GM12864 (cell line): ENCODE measurements at places on chromosomes 2 and 18.
A peak's percentile ranks its signal among the peaks of the same experiment; 100 is the strongest.

GRCh38 chr2:155703917-155704316 lies 628.6 kb downstream of the NR4A2 start:
- no peak for DNase-seq

DNA sequence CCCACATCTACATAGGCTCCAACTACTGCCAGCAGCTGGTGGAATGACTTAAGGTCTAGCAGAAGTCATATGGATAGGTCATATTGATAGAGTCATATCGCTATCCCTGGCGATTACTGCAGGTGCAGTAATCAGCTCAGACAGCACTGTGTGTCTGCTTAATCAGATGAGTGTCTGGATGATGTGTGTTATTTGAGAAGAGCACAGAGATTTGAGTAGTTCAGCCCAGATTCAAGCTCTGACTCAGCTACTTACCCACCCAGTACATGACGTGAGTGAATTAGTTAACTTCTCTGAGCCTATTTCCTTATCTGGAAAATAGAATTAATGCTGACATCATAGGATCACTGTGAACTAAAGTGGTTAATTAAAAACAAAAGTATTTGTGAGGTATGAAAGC lies 78.9 kb downstream of the EHD3 start:
- DNase-seq = no peak

DNA sequence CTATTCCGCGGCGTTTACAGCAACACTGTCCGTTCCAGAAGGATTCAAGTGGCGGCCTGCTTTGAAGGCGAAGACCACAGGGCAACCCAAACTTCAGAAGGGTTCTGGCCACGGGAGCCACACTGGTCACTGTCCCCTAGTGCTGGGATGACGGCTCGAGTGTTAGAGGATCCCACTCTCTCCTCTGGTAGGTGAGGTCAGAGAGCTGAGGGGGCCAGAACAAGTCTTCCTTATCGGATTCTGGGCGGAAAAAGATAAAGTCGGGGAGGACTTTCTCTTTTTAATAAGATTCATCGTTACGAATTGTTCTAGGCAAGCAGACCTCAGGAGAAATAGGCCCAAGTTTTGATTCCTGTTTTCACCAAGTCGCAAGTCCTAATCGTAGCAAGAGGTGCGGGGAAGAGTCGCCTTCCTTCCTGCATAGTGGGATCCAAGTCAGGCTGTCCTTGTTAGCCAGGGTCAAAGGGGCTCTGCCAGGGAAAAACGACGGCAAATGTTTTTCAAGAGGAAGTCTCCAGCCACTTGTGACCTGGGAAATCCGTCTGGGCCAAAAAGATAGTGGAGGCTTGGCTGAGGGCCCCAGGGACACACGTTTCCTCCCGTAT lies 864 bp upstream of the MYL12A start:
- no peak for DNase-seq

DNA sequence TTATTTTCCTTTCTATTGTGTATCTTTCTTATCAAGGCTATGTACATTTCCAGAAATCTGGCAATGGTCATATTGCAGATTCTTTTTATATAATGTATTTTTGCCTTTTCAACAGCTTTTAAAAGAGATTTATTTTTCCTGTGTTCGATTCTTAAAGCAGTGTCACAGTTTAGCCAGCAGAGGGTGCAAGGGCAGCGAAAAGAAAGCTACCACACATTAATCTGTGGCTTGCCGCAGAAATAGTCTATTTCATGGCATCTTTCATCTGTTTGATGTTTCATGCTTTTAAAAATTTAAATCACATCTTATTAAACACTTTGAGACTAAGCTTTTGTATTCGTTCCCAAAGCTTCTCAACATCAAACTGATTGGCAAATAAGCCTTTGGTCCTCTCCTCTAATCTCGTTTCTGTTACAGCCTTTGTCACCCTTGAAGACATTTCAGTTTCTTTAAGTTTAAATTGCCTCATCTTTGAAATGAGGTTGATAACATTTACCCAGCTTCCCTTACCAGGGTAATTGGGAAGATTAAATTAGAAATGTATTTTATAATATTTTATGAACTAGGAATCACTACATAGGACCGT lies 73.3 kb downstream of the PIK3C3 start:
- DNase-seq = no peak

DNA sequence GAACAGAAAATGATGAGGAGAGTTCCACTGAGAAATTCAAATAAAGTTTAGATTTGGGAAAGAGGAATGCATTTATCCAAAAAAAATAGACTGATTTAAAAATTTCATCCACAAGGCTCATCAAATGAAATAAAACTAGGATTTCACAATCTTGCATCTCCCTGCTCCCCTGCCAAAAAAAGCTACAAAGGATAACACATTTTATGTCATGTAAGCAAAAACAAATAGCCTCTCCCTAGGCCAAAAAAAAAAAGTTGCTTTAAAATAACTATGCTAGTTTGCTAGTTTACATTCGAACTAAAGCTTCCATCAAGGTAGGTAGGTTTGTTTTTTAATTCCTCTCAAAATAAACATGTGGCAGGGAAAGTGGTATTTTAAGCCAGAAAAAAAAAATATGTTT lies 465.5 kb upstream of the ID2 start:
- DNase-seq = no peak

DNA sequence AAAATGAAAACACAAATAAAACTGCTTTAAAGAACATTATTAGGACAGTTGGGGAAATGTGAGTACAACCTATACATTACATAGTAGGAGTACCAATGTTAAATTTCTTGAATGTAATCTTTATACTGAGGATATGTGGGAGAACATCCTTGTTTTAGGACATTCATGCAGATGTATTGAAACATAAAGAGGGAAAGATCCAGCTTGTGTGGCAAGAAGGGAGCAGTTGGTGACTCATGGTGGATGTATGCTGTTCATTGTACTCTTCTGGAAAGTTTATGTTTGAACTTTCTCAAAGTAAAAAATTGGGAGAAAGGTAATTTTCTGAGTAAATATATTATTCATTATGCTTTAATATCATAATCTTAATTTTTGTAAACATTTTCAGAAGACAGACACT lies 132.1 kb upstream of the DLGAP1 start:
- DNase-seq = no peak

DNA sequence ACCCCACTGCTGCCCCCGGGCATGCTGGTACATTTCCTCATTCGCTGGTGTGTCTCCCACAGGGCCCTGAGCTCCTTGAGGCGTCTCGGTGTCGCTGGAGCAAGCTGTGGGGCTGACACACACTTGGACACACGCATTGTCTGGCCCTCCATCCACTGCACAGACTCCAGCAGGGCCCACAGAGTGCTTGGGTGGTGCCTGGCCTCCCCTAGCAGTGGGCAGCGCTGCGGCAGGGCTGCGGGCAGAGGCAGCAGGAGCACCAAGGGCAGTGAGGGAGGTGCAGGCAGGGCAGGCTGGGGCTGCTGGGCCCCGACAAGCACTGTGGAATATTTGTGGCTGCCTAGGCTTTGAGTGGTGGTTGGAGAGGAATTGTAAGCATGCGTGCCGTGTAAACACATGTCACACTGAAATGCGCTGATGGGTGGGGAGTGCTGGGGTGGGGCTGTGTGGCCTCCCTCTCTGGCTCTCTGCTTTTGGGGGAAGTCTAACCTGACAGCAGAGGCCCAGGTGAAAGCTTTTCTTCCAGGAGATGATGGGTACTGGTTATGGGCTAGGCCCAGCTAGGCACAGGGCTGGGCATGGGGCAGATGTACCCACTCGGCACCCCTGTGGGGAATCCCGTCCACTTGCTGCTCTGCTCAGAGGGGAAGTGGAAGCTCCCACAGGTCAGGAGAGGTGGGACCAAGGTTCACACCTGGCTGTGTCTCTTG lies 55.5 kb upstream of the HS6ST1 start:
- no peak for DNase-seq

- DNase-seq = peak; percentile 16
Measured at GRCh38 chr2:54945391-54946219, 104.6 kb downstream of the RTN4 start.

DNA sequence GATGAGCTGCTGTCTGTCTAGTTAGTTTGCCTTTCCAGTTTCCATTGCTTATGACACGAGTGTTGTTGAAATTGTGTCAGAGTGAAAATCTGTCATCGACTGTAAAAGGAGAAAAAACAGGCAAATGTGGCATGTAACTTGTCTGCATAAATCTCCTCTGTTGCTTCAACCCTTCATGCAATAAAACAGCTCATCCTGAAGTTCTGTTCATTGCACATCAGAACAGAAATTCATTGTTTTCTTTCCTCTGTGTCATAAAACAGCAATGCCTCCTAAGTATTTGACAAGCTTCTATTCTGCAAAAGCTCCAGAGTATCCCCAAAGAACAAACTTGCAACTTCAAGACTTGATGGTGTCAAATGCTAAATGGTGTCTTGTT lies 432.1 kb downstream of the MEIS1 start:
- DNase-seq = no peak

DNA sequence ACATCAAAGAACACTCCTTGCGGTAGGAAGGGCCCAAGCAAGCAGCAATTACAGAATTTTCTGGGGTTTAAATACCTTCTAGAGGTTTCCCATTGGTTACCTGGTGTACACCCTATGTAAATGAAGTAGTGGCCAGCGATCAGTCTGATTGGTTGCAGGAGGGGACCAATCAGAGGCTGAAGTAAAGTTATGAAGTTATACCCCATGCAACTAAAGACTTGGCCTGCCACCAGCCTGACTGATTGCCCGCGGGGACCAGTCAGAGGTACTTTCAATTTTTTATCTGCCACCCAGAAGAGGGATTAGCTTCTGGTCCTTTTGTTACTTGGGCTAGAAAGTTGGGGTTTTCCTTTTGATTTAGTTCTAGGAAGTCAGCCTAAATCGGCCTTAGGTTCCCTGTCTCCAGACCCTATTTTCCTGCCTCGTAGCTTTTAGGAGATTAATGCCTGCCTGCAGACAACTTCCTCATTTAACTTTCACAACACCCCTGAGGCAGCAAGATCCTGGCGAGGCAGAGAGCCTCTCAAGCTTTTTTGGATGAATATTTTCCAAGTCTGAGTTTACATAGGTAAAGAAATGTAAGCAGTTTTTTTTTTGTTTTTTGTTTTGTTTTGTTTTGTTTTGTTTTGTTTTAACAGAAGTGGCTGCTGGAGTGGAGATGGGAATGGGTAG lies 1.5 kb upstream of the DGUOK start:
- DNase-seq = no peak

GRCh38 chr2:8028981-8029380 lies 652.9 kb upstream of the ID2 start:
- DNase-seq = no peak

- DNase-seq = peak; percentile 13
Measured at GRCh38 chr2:165239230-165239629, at the start of gene SCN2A. Gene SCN2A, plus strand, starts transcription at chr2:165239414. Its CDS starts 56,410 bp downstream, at chr2:165295824.

- no peak for DNase-seq
Measured at GRCh38 chr2:69945941-69946340, 15.5 kb downstream of the ASPRV1 start.

DNA sequence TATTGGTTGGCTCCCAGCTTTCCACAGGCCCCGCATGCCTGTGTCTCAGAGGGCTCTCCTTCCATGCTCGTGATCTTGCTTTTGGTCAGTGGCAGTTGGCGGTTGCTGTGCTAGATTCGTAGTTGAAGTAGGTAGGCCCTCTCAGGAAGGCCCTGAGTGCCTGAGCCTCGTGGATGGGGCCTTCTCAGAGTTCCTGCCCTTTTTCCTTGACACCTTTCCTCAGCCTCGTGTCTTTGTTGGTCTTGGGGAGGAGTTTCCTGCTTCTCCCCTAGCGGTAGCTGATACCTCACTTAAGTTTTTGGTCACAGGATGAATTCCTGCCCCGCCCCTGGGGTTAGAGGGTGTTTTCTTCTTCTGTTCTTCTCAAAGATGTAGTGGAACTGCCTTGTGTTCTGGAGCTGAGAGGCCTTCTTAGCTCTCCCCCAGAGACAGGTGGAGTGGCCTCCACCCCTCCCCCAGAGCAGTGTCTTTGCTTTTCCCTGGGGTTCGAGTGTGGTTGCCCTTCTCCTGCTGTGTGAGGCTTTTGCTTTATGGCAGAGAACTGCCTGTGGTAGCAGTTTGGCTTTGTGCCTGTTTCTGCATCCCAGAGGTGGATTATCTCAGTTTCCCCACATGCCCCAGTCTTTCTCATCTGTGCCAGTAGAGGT lies 94.8 kb downstream of the ZNF407 start:
- no peak for DNase-seq

DNA sequence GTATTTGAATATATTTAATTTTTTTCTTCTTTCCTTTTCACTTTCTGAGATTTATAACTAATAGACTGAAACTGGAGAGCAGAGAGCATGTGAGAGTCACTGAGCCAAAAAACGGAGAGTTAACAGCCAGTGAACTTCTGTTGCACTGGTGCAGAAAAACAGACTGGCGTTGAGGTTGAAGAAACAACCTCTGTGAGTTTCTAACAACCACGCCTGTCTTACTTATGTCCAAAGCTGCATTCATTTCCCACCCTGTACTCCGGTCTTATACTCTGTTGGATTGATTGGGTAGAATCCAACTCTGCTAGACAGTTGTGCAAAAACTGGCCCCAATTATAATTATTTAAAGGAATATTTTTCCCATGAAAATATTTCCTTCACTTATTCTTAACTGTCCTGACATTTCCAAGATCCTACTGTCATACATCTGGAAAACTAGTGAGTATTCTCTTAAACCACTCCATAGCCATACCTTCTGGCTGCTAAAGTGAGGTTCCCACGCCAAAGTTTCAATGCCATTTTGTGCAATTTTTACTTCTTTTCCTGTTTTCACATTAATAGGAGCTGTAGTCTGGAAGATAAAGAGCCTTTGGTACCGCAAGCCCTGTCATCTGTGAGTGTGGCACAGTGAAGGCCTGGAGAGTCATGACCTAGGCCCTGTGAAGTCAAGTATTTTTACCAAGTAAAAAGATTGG lies 9.4 kb downstream of the CYP1B1 start:
- no peak for DNase-seq

DNA sequence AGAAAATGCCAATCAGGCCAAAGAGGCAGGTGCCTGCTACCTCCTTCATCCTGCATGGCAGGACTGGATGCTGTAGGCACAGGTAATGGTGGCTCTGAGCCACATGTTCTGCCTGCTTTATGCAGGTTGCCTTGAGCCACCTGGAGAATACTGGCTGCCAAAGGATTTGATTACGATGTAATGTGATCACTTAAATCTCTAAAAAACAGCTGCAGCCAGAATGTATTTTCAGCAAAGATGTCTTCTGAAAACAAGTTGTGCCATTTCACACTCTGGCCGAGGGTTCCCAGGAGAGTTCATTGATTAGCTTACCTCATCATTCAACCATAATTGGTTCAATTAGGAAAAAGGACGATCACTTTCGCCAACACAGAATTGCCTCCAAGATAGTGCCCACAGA lies 17.9 kb upstream of the MSGN1 start:
- DNase-seq = no peak

- DNase-seq = no peak
Measured at GRCh38 chr2:157305723-157306110, 19.9 kb downstream of the ERMN start.

GRCh38 chr2:128486640-128487375 lies 168.1 kb upstream of the HS6ST1 start:
- no peak for DNase-seq

- DNase-seq = no peak
Measured at GRCh38 chr2:138763971-138764370, 16.2 kb downstream of the NXPH2 start.

DNA sequence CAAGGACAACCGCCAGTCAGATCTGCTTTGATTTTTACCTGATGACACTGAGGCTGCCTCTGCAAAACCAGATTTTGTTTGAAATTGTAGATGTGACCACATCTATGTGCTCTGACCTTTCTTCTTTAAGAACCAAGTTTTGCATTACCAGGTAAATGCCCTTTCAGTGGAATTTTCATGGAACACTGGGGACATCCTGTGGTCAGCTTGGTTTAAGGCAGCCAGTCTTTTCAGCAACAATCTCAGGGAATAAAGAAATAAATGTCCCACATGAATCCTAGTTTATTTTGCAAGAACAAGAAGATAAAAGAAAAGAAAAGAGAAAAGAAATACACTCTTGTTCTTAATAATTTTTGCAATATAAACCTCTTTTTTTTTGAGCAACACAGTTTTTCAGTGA lies 90.6 kb downstream of the POU3F3 start:
- no peak for DNase-seq

GRCh38 chr18:57837917-57838548 lies 34.9 kb upstream of the ATP8B1 start:
- peak; percentile 85 for DNase-seq
